Effector memory CD4-positive, alpha-beta T cell (primary cell): ENCODE measurements at places on chromosomes 11 and 22.

- DNase-seq: no peak
Measured at GRCh38 chr11:88979641-88980040, 86.1 kb downstream of the GRM5 start.

DNA sequence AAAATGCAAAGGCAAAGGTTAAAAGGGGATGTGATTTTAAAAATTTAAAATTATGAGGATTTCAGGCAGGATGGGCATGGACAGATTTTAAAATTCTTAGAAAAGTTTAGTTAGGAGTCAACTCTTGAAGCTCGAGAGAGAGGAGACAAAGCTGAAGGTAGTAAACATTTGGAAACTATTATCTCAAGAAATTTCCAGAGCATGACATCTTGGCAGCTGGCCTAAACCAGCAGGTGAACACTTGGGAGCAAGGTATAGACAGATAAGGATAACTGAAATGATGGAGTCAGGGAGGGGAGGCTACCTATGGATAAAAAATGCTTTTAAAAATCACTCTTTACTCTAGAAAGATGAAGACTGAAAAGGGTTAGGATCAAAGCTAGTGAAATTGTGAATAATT is 13.7 kb downstream of the POU2AF3 start:
- DNase-seq: no peak

GRCh38 chr22:37566903-37567798 is 6.9 kb downstream of the CDC42EP1 start:
- peak; percentile 79 for DNase-seq

GRCh38 chr11:71237853-71238252 is 14.5 kb downstream of the SHANK2 start:
- no peak for DNase-seq

GRCh38 chr11:114200351-114201133 is 95.7 kb upstream of the NNMT start:
- DNase-seq: no peak

DNA sequence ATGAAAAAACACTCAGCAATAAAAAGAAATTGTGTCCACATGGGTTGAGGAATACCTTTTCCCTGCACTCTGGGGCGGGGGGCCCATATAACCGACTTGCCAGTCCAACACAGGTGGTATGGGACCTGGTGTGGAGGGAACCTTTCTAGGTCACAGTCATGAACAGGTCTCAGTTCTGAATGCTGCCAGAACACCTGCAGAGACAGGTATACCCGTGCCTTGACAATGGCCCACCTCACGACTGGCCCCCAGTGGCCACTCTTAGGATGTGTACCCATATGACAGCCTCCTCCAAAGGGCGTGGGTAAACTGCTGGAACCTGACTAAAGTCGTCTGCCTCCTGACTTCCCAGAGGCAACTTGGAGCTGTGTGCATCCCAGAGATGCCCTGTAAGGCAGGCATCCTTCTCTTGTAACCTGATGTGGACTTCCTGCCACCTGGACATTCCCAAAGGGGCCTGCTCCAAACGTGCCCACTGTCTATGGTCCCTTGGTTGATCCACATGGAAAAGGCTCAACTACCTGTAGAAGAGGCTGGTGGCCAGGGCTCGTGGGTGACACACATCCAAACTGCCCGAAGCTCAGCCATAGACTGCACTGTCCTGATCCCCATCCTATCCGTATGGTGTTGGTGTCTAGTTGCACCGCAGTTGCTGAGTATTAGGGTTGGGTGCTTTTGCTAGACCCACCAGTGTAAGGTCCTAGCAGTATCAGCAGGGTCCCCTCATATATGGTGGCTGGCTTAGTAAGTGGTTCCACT is 859.3 kb downstream of the BRD1 start:
- no peak for DNase-seq

DNA sequence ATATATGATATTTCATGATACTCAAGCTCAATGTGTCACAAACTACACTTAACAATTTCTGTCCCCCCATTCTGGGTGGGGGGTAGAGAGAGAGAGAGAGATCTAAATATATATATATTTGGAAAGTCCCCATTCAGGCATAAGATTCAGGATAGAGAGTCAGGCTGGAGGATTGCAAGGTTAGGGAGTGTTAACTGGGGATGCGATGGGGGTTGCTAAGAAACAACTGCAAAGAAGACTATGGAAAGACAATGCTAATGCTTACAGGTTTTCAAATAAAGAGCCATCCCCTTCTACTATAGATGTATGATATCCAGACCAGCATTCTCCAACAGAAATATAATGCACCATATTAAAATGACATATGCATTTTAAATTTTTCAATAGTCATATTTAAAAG is 79.2 kb upstream of the OR5AK2 start:
- DNase-seq: no peak

DNA sequence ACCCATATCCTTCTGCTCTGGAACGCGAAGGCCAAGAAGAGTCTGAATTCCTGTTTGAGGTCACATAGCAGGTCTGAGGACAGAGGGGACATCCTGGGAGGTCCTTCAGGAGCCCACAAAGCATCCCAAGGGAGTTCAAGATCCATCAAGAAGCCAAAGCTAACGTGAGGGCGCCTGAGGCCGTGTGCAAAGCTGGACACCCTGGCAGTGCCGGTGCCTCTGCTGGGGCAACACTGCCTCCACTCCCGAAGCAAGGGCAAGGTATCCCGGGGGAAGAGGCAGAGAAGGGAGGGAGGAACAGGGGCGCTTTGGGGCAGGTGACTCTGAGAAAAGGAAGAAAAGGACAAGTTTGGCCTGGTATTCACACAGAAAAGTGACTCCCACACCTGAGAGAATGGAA is 50.3 kb upstream of the CDON start:
- DNase-seq: no peak

DNA sequence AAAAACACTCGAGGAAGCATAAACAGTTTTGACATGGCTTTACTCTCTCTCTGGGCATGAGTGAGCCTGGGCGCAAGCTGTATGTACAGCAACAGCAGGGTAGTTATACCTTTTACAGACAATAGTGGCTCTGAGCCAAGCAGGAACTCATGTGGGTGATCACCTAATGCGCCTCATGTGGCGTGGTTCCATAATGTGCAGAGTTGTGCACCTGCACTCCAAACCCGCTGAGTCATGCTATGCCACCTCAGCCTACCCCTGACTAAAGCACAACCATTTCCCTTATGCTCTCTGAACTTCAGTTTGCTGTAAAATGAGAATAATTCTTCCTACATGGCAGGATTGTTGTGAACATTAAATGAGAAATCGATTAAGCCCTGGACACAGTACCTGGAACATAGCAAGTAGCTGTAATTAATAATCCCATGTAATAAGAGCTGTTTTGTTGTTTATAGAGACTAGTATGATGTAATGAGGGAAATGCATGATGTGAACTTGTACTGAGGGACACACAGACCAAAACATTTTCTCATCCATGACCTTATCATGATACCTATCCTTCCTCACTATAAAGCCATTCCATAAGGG is 71.6 kb downstream of the CCDC34 start:
- no peak for DNase-seq

DNA sequence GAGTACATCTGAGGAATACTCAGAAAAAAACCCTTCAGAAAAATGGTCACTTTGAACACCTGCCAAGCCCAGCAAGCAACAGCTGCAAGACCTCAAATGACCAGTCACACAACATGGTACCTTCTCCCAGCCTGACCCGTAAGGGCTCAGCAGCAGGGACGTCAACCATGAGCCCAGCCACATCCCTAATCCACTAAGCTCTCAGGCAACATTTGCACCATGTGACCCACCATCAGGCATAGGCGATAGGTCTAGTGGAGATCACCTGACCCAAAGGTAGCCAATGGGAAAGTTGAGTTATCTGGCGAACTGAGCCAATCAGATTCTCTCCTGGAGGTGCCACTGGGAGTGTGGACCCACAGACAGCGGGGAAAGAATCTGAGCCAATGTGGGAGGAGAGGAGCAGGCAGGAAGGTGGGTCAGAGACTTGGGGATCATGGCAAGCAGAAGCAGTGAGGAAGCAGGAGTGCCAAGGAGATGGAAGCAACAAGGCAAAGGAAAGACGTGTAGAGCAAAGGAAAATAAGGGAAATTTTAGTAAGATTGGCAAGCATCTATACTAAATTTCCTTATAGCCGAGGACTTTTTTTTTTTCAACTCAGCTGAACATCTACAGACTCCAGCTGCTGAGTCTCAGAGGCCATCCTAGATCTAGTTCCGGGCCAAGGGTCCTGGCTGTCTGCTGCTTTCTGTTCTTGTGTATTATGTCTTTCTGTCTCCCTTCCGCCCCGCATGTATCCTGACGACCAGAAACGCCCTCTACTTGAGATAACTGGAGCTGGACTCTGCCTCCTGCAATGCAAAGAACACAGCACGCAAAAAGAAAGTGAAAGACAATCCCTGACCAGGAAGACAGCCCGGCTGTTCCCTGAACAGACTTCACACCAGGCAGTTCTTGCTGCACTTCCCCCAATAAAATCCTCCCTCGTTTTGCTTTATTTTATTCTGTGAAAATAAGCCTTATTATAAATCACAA is 11.0 kb upstream of the PLAAT2 start:
- no peak for DNase-seq

DNA sequence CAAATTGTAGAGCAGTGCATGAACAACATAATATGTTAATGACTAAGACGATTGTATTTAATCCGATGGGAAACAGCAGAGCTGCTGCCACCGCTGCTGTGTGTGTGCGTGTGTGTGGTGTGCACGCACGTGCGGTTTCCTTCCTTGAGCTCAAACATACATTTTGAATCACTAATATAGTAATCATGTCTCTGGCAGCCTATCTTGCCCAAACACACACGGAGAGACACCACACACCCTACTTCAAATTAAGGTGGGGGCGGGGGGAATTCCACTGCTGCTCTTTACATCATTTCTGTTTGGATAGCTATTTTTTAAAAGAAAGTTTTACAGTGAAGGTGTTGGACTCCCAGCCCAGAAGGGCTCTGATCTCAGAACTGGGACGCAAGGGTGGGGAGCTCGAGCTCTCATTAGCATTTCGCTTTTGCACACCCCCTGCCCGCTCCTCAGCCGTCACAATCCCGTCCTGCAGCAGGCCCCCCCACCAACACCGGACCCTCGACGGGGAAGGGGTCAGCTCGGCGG is 651 bp upstream of the FAM83F start:
- no peak for DNase-seq

DNA sequence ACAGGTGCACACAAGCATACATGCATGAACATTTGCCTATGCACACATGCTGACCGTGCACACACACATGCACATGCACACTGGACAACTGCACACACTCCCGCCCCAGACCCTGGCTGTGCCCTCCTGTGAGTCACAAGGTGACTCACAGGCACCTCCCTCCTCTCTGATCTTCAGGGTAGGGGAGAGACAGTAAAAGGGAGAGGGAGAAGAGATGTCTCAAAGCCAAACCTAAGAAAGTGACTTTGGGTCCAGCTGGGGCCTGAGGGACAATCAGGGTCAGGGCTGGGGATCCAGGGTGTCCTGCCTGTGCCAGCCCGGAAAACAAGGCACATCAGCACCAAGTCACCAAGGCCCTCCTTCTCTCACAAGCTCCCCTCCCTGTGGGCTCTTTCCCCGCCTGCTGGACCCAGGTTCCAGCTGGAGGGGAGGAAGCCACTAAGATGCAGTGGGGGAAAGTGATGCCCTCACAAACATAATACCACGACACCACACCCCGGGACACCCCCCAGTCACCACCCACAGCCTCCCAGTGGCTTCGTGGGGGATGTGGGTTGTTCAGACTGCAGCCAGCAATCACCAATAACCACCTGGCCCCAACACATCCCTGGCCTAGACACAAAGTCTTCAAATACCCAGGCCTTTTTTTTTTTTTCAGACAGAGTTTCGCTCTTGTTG is 39.3 kb downstream of the PDGFB start:
- DNase-seq: peak; percentile 58

DNA sequence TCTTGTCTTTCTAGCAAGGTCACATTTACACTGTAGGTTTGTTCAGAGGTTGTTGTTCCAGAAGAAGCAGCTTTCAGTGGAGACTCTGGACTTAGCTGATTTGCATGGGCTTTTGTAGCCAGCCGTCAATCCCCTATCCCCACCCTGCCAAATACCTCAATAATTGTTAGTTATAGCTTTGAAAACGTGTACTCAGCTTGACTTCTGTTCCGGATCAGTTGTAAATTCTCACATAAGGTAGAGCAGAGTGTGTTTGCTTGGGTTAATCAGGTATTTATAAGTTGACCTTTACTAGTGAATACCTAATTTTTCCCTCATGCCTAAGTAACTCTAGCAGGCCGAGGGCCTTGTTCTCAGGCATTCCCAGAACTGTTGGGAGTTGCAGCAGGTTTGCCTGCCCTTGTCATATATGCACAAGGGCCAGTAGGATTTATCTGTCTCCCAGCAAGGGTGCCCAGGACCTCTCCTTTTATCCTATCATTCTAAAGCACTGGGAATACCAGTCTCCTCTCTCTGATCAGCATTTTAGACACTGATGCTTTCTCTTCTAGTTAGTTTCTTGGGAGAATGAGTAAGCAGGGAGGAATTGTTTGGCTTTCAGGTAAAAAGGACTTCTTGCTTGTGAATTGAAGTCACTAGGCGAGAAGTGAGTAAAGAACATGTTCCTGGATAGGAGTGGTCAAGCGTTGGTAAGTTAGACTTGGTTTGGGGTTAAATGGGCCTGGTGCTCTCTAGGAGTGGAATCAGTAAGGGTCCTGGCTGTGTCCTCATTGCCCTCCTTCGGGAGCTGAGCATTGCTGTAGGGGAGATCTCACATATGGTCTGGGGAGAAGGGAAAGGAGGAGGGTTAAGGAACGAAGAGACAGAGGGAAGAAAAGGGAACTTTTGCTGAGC is 22.1 kb downstream of the STIM1 start:
- no peak for DNase-seq
